NCI-H2171 treated with DMSO at 0.1 percent for 48 hours (cell line): ENCODE measurements at places on chromosomes 4 and X.
A peak's percentile ranks its signal among the peaks of the same experiment; 100 is the strongest.

GRCh38 chr4:127698789-127699200 lies 31.4 kb upstream of the SLC25A31 start:
- DNase-seq, result no peak

DNA sequence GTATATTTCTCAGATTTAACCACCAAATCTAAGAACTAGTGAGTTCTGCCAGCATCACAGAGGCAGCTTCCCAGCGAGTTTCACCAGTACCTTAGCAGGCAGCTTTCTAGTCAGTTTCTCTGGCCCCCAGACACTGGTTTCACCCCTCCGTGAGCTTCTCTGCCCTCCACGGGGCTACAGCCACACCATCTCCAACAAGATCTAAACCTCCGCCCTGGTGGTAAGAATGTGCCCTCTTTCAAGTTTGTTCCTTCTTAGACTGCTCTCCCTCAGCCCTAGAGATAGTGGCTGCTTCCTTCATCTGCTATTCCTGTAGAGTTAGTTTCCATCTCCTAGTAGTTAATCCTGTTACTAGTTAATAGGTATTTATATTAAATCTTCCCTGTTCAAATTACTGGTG lies 60.5 kb upstream of the TAB3 start:
- DNase-seq, result no peak

- DNase-seq, result no peak
Measured at GRCh38 chr4:188992706-188993105, 853.5 kb downstream of the TRIML1 start.

GRCh38 chr4:139144911-139145551 lies 32.0 kb downstream of the ELF2 start:
- peak; percentile 78 for DNase-seq

- DNase-seq, result no peak
Measured at GRCh38 chr4:184292877-184293276, 75.2 kb upstream of the ENPP6 start.

DNA sequence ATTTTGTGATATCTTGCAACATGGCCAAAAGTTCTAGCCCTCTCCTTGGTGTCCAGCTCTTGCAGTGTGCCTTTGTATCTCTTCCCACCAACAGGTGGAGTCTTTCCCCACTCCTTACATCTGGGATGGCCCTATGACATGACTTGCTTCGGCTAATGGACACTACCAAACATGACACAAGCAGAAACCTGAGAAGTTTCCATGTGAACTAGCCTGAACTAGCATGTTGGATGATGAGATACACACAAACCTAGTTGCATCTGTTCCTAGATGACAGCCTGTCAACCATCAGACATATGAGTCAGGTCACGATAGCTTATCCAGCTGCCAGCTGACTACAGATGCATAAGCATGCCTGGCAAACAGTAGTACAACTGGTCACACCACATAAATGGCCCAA lies 207.5 kb upstream of the FTHL17 start:
- no peak for DNase-seq

- DNase-seq, result no peak
Measured at GRCh38 chrX:139246295-139246694, 284.2 kb upstream of the F9 start.
